ENCODE measurements at places on chromosomes 2 and 18. TPM values are rescaled to one million over a fixed set of nuclear protein-coding genes. Genes with fewer than 3 reads are reported as not detected.

DNA sequence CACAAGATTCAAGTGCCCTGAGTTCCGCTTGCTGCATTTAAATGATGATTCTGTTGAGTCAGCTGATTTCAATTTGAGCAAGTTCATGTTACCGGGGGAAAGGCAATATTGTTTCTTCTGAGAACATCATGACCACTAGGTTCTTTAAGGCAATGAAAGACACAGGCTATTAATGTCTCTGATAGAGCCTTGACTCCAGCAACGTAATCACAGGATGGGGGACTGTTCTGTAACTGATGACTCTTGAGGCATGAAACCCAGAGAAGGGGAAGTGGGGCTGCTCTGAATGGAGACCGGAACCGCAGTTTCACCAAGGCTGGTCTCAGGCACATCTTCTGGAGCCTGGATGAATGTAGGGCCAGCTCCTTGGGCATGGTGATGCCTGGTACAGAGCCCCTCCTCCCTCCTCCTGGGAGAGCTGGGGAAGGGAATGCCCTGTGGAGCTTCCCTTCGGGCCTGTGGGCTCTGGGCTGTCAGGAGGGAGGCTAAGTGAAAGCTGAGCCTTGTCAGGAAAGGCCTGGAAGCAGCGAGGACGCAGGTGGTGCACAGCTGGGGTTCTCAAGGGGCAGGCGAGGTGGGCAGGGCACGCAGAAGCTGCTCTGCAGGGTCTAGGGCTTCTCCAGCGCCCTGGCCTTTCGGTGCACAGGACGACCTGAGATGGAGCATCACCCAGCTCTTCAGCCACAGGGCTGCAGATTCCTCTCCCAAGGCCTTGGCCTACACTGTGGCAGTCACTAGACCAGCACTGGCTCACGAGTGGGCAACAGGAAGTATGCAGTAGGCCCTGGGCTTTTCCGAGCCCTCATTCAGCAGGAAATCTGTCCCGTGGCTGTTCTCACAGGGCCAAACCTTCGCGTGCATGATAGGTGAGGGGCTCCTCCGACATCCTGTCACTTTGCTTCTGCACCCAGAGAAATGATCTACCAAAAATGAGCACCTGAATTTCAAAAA is 36.6 kb upstream of the PRLH start:
- DNase-seq: no peak

The HNMT gene
- not detected for total RNA-seq

The GULP1 gene
- total RNA-seq: not detected

The INPP5D gene
- total RNA-seq: 70.7 TPM

The TFPI gene
- not detected for total RNA-seq

The TM4SF20 gene
- total RNA-seq: not detected
